T-helper 2 cell (primary cell): ENCODE measurements at places on chromosomes 1 and 21.

DNA sequence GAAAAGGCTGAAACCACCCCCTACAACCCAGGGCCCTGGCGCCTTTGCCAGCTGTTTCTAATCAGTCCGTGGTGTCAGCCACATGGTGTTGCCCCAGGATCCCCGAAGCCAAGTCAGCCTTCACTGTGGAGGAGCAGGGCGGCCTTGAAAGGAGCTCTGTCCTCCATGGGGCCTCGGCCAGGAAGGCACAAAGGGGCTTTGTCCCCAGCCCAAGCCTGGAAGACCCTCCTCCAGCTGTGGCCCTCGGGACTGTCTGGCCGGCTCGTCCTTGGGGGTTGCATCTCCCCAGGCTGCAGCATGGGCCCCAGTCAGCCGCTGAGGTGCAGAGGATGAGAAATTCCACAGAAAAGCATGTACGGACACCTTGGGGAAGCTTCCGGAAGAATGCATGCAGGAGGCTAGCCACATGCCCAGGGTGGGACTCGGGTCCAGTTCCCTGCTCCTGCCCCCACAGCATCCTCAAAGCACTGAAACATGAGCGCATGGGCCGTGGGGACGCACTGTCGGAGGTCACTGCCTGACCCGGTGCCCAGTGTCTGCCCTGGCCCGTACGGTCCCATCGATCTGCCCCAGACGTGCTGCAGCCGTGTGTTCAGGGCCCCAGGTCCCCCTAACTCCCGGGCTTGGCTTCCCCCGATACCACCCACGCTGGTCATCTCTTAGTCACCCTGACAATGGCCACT lies 38.6 kb upstream of the POFUT2 start:
- DNase-seq = no peak

DNA sequence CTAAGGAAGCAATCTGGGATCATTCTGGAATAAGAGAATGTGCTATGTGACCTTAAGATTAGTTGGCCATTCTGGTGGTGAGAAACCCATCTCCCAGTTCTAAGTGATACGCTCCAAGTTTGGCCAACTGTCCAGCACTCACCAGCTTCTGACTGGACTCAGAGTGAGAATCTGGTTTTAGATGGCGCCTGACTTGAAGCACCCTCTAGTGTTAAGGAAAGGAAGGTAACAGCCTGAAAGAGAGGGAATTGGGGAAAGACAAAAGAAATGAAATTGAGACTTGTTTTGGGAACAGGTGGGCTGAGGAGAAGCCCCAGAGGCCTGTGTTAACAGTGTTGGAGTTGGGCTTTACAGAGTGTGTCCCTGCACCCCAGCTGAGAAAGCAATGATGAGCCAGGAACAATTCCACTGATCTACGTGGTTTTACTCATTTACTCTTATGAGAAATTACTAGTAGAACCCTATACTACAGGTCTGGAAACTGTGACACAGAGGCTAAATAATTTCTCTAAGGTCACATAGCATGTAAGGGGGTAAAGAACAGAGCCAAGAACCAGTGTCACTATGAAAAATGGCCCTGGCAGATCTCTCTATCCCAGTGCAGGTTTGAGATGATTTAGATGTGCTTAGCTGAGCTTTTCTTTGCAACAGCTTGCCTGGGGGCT lies 9.3 kb upstream of the FCAMR start:
- DNase-seq = no peak

GRCh38 chr1:156487862-156488261 lies 12.7 kb downstream of the MEF2D start:
- no peak for DNase-seq

- no peak for DNase-seq
Observed at GRCh38 chr1:245997471-245998258, 509.4 kb downstream of the SMYD3 start.

DNA sequence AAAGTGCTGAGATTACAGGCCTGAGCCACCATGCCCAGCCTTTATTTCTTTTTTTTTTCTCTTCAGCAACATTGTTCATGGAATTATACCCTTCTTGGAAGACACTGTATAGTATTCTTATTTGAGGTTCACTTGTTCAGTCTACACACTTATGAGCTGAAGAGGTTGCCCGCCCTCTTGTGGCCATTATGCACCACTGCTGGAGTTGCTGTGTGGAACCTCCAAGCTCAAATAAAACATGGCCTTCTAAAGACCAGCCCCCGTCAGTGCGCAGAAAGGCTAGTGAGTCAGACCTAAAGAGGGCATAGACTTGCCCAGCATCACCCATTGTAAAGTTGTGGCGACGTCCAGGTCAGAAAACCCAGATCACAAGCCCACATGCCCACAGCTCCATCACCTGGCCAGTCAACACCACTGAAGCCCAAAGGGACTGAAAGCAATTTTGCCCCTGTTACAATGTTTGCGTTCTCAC lies 20.4 kb downstream of the LURAP1 start:
- no peak for DNase-seq

DNA sequence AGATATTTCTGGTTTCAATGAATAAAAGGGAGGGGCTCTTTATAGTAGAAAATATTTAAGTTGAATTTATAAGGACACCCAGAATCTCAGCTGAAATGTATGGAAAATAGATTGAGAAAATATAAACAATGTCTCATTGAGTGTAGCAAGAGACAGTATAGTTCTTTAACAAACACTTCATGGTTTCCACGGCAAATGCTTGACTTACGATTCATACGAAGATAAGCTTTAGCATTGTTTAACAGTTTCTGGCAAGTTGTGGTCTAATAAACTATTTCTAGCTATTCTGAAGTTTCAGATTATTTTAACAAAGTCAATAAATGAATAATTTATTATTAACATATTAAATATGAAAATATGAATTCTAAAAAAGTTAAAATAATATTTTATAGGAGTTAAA lies 1419.4 kb downstream of the KCNT2 start:
- no peak for DNase-seq

DNA sequence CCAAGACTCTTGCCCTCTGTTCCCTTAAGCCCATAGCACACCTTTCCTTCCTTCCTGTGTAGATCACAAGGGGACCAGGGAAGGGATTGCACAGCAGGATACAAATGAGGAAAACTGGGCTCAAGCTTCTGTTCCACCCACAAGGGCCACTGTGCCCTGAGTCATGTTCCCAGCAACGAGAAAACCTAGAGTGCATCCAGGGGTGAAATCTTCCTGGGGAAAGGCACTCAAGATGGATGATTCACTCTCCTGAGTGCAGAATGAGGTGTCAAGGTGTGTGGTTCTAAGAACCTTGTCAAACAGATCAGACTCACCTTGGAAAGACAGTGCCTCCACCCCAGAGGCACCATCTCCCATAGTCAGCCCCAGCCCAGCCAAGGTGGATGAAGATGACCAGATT lies 40.7 kb upstream of the EYA3 start:
- DNase-seq = no peak
